ENCODE measurements at places on chromosomes 12 and 14.

- no peak for DNase-seq
These were observed 426.1 kb downstream of the SOX5 start for GRCh38 chr12:23523339-23523738.

- no peak for DNase-seq
These were observed 257.8 kb upstream of the BTG1 start for GRCh38 chr12:92403210-92404175.

- no peak for DNase-seq
These were observed 433 bp downstream of the COX16 start for GRCh38 chr14:70359076-70359424.

GRCh38 chr12:80045594-80045993 is 53.7 kb upstream of the OTOGL start:
- no peak for DNase-seq

- no peak for DNase-seq
These were observed 193.9 kb downstream of the BCAT1 start for GRCh38 chr12:24754690-24755638.

DNA sequence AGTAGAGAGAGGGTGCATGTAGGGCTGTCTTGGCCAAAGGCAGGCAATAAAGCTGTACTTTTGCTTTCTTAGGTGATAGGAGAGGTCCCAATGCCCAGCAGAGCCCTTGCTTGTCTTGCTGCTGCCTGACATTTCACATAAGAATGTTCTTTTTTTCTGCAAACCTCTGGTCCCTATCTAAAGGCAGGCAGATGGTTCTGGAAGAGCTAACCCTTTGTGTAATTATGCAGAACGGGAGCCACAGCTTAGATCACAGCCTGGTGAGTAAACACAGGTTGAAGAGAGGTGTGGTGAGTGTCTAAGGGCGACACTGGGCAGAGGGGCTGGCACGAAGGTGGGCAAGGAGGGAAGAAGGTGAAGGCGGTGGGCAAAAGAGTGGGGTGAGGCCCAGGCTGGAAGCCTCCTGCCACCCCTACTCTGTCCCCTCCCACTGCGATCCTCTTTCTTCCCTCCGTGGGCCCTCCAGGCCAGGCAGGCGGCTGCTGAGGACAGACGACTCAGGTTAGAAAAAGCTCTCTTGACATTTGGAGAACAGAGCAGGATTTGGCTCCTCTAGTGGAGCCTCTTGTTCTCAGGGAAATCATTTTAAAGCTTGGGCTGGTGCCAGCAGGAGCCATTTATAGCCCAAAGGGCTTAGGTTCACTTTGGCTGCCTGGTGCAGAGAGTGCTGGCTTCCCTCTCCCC is 42.8 kb downstream of the PRMT8 start:
- no peak for DNase-seq

DNA sequence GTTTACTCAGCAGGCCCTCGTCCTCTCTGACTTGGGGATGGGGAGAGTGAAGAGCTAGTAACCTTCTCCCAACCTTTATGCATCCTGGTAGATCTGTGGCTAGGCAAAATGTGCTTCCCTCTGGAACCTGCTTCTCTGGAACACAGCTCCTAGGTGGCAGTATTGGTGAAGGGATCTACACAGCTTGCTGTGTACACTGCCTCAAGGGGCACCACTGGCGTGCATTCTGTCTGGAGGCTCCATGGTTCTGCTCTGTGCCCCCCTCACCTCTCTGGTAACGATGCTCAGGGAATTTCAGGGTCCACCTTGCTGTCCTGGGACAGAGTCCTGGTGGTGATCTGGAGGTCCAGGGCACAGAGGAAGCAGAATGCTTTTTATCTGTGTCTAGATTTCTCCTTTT is 43.5 kb upstream of the KCNA5 start:
- DNase-seq: no peak

DNA sequence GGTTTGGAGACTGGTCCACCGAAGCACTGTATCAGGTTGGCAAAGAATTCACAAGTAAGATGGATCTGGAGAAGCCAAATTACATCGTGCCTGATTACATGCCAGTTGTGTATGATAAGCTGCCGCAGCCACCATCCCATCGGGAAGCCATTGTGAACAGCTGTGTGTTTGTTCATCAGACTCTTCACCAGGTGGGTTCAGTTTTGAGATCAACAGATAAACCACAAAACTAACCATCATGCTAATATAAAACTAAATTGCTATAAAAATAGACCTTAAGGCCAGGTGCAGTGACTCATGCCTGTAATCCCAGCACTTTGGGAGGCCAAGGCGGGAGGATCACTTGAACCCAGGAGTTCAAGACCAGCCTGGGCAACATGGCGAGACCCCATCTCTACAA is 58.9 kb downstream of the HSP90AA1 start:
- DNase-seq: no peak

DNA sequence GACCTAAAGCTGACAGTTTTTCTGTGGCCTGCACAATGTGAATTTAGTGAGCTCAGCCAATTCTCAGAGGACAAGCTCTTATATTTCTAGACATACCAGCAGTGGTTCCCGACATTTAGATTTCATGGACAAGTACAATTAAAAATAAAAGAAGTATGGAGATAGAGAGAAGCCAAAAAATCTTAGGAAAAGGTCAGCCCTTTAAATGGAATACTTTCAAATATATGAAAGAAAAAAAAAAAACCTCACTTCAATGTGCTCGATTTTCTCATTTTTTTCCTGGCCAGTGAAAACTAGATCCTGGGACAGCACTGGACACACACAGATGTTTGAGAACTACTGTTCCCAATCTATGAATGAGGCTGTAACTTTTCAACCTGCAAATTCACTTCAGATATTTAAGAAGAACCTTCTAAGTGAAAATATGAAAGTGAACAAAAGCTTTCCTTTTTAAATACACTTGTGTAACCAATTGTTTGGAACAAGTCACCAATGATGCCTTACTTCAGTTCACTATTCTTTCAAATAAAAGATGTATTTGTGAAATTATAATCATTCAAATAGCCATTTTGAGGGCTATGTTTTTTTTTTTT is 109.4 kb downstream of the SLC38A1 start:
- no peak for DNase-seq

GRCh38 chr12:21718403-21718802 is 56.1 kb downstream of the KCNJ8 start:
- no peak for DNase-seq

GRCh38 chr12:128393346-128393745 is 126.4 kb downstream of the TMEM132C start:
- no peak for DNase-seq

GRCh38 chr14:23121361-23121771 is 2.3 kb upstream of the CEBPE start:
- no peak for DNase-seq

DNA sequence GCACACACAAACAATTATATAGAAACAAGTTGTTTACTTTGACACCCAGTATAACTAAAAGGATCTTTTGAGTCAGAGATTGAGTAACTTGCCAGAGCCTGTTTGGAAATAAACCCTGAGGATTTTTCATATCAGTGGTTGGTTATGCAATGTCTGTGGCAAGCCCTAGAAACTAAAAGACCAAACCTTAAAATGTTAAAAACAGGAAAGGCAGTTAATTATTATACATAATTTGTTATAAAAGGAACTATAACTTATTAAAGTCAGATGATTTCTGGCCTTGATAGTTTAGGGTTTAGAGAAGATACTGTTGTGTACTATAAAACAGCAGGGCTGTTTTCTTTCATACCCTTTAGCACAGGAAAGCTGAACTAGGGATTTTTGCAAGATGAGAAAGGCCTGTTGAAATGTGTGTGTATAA is 44.1 kb downstream of the PSEN1 start:
- no peak for DNase-seq

- DNase-seq: peak; percentile 65
These were observed 11.3 kb upstream of the SLC38A2 start for GRCh38 chr12:46383654-46384450.

DNA sequence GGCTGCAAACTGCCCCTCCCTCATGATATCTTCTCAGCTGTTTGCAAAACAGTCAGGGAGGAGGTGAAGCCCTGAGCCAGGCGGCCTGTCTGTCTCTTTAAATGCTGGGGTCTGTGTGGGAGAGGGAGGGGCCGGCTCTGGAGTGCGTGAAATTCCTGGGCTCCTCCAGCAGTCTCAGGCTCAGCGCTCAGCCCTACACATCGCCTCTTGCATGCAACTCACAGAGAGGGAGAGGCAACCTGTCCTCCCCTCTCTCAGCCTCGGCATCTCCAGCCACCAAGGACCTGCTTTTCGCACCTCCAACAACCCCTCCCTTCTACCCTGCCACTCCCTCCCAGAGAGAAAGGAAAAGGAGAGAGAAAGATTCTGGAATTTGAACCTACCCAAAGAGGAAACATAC is at the start of gene NRXN3:
TSS of gene NRXN3 (plus strand) at position 171 of the 400 bp plus-strand sequence. CDS start 72,721 bp downstream, outside the sequence.
- DNase-seq: no peak

- DNase-seq: no peak
These were observed 10.7 kb downstream of the IFT81 start for GRCh38 chr12:110134691-110135411.

DNA sequence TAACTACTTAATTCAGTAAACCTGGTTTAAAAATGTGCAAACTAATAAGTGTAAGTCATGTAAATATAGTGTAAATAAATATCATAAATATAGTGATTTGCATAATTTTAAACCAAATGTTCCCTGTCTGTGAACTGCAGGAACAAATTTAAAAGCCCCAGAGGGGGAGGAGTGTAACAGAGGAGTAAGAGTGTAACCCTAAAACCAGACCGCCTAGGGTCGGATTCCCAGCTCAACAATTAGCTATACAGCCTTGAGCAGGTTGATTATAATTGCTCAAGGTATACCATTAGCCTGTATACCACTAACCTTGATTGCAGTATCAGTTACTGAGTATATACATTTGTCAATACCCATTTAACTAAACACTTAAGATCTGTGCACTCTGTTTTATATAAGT is 218.4 kb downstream of the ADAMTS20 start:
- DNase-seq: no peak

- no peak for DNase-seq
These were observed 51.9 kb downstream of the MAP1LC3B2 start for GRCh38 chr12:116610971-116611541.

DNA sequence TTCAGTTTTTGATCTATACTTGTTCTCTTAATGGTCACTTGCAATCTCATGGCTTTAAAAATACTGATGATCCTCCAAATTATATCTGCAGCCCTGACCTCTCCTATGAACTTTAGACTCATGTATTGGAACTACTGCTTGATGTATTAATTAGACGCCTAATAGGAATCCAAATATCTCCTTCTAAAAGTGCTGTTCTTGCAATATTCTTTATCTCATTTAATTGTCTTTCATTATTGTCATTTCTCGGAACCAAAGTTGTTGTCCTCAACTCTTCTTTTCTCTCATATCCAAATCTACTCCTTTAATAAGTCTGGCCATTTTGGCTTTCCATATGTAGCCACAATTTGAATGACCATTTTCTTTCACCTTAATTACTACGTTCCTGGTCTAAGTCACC is 907.6 kb upstream of the SEL1L start:
- no peak for DNase-seq

- DNase-seq: peak; percentile 15
These were observed 126.1 kb downstream of the GCH1 start for GRCh38 chr14:54776361-54777001.

DNA sequence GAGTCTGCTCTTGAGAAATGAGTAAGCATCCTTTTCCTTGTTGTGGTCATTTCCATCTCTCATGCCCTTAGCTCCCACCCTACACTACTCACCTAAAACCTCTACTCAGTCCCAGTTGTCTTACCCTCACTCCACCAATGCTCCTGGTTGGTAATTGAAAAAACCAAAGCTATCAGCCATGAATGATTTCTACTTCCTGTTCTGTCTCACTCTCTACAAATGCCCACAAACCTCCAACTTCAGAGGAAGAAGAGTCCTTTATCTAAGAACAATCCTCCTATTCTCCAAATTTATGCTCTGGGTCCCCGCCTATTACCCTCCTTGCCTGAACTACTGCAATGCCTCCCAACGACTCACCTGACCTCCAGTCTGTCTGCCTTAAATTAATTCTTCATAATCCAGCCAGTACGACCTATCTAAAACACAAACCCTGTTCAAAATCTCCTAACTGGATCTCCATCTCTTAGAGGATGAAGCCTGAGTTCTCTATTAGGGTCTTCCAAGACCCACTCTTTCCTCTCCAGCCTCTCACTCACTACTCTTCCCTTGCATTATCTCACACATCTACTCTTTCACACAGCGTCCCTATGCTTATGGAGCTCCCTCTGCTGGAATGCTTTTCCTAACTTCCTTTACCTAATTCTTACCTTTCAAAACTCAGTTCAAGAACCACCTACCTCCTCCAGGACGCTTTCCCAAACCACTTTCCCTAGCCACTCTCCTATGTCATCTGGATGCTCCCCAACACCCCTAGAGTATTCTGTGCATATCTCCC is 2.2 kb downstream of the DHRS1 start:
- no peak for DNase-seq

DNA sequence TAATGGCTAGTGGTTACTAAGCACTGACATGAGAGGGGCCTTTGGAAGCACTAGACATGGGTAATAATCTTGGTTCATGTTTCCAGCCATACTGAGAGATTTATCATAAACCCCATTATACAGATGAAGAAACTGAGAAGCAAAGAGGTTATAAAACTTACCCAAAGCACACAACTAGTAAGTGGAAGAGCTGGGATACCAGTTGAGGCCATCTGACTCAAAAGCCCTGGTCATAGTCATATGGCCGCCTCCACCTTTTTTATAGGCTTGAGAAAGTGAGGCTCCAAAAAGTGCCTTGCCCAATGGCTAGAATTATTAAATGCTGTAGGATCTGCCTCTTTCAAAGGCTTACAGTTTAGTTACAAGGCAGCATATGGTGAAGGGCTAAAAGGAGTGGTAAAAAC is 944 bp downstream of the TXNRD1 start:
- no peak for DNase-seq

GRCh38 chr12:100539202-100539601 is 34.3 kb upstream of the GAS2L3 start:
- no peak for DNase-seq

GRCh38 chr12:90953956-90954421 is 987 bp downstream of the CCER1 start:
- DNase-seq: no peak

DNA sequence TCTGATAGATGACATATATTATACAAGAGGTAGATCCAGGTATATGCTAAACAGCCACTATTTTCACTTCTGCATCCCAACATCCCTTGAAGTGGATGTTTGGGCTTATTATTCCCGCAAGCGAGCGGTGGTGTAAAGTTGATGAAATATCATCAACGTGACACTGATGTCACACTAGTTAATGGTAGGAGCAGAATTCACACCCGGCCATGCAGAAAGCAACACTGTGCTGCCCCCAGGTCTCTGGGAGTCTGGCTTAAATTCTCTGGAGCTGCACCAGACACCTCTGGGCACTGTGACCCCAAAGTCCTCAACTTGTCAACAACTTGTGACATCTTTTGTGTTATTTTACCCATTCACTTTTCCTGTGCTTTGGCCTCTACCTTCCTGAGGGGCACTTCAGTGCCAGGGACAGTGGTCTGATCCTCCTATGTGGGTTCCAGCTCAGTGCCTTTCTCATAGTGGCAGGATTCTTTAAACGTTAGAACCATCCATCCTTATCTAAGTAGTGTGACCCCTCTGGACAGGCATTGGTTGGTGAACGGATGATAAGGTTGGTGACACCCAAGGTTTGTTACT is 952 bp downstream of the DRAM1 start:
- no peak for DNase-seq

GRCh38 chr12:12254553-12254952 is 12.3 kb downstream of the LRP6 start:
- no peak for DNase-seq

Measured in hypothalamus (tissue), 51 donors.